ENCODE measurements at places on chromosomes 5 and 9.

DNA sequence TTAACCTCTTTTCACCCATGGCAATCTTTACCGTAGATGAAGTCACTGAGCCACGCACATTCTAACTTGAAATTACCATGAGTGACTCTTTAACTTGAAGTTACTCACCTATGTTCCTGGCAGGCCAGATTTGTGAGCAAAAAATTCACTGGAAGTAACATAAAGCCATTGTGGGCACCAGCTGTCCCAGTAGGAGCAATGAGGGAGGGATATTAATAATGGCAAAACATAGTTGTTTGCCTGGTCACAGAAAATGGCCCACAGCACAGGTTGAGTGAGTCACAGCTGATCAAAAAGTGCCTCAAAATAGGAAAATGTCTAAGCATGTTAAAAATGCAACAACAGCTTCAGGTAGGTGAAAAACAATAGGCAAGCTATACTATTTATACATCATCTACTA, 146.6 kb downstream of the EFNA5 start:
- no peak for DNase-seq

DNA sequence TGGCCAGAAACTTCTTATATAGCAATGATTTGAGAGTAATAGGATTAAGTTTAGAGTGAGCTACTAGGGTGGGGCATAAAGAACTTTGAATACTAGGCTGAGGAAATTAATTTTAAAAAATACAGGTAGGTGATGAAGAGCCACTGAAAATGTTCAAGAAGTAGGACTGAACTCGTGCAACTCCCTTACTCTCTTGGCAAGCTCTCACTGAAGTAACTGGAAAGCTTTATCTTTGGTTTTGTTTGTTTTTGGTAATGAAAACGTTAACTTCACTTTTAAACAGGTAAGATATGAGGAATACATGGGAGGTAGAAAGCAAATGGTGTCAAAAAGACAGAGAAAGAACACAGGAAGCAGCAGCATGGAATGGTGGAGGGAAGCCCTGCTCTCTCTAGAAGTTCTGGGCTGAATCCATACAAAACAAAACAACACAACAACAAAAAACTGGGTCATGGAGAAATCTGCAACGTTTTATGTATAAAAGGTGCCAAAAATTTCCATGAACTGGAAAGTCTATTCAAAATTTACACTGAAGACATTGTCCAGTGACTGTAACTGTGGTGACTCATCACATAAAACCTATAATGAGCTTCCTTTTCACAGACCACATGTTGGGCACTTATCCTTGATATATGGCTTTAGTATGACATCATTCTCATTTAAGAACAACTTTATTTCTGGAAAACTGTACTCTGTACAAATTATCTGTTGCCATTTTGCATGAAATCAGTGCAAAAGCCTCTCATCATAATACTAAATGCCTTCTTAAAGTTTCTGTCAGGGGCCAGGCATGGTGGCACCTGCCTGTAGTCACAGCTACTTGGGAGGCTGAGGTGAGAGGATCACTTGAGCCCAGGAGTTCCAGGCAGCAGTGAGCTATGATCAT, 91.2 kb upstream of the CHD1 start:
- DNase-seq, result no peak

DNA sequence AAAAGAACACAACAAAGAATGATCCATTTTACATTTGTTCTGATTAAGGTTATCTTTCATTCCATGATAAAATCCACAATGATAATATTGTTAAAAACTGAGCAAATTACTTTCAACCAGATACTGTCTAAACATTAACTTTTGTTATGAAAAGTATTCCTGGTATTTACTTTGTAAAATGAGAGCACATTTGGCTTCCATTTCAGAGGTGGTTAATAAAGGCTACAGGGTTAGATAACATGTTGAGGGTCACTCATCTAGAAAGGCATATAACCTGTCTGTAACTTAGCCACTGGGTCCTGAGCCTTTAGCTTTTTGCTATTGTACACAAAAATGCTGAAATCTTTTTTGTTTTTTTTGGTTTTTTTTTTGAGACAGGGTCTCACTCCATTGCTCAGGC, 99.3 kb downstream of the ANXA2R start:
- DNase-seq, result no peak

- no peak for DNase-seq
Observed at GRCh38 chr5:173534664-173535063, 81.8 kb downstream of the BOD1 start.

DNA sequence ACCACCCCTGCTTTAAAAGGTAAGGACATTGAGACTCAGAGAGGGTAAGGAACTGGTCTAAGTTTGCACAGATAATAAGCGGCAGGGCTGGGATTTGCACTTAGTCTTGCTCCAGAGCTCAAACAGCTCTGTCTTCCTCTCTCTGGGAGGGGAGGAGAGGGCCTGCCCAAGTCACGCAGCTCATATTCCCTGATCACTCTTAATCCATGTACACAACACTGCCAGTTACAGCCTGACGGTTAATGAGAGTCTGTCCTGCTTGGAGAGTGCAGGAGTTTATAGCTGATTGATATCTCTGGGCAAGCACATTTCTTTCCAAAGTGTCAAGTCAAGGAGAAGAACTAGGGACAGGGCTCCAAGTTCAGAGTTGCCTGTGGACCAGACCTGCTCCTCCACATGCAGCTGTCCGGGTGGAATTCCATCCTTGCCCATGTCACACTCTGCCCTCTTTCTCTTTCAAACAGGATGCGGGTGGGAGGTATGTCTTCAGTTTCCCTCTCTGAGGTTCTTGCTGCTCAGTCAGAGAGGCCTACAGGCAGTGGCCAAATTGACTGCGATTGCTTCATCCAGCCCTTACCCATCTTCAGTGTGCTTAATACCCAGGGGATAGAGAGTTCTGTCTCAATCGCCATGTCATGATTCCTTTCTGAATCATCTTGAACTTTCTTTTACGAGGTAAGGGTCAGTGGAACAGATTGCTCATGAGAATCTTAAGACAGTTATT, 54.5 kb downstream of the GALNT12 start:
- DNase-seq, result no peak

GRCh38 chr9:69223605-69224004, 49.5 kb downstream of the TJP2 start:
- peak; percentile 39 for DNase-seq

DNA sequence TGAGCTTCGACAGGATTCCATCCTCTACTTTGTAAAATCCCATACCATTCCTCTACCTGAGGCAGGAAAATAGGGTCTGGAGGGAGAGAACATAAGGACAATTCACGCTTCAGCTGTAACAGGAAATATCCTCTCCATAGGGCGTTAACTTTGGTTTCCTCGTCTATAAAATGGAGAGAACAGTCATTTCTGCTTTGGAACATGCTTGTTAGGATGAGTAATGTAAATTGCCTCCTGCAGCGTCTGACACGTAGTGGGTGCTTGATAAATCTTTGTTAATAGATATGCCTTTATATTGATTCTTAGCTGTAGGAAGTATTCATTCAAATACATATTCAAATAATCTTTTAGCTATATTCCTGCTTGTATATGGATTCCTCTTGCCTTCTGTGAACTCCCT, 711 bp upstream of the SUB1 start:
- no peak for DNase-seq

GRCh38 chr5:59130431-59130830, 547.6 kb downstream of the RAB3C start:
- DNase-seq, result no peak

DNA sequence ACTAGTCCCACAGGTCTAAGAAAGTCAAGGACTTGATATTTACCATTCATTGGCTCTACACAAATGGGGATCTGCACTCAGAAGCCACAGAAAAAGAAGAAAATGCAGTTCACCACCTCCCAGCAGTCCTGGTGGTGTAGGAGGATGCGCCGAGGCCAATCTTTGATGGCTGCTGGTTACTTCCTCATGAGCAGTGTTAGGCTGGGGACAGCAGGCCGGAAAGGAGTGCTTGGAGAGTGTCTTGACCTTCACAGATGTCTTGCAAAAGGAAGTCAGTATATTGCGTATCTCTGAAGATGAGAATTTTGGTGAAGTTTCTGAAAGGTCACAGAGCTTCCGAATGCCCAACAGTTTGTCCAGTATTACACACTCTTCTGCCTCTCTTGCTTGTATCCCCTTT, 597.0 kb downstream of the EBF1 start:
- no peak for DNase-seq

DNA sequence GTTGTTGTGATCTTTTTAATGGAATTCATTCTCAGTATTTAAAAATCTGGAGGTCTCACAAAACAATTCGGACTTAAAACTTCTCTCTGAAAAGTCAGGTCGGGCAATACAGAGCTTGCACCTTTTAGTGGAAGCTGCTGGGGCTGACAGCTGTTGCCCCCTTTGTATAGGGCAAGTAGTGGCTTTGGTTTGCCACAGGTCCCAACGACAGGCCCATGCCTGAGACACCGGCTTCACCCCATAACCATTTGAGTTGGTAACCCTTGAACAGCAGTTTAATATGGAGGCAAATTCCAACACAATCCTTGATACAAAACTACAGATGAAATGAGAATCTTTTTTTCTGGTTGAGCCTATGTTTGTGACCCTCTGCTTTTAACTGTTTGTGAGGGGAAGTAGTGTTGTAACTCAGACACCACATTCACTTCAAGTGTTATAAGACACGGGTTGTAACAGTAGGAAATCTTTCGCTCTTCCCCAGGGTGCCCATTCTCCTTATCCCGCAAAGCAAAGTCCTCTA, 752 bp upstream of the GLRX start:
- DNase-seq, result no peak

DNA sequence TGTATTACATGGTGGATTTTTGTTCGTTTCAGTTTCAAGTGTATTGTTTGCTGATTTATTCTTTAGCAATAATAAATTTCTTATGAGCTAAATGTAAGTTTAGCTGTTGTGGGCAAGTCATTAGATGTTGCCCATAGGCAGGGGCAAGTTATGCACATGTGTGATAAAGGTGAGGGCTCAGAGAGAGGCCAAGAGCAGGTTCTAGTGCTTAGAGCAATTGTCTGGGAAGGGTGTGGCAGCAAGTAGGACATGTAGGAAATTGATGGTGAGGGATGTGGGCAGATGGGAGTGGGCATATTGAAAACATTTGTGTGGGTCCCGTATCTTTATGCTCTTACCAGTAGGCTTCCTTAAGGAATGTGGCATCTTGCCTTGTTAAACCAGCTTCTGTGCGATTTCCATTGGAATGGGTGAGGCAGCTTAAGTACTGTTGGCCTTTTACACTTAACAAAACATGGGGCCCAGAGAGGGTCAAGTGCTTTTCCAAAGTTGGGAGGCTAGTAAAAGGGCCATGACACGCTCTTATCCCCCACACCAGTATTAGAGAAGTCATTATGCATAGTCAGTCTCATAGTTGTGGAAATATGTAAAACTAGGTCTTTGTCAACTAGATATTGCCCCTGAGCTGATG, 60.6 kb downstream of the KDM4C start:
- DNase-seq, result no peak

DNA sequence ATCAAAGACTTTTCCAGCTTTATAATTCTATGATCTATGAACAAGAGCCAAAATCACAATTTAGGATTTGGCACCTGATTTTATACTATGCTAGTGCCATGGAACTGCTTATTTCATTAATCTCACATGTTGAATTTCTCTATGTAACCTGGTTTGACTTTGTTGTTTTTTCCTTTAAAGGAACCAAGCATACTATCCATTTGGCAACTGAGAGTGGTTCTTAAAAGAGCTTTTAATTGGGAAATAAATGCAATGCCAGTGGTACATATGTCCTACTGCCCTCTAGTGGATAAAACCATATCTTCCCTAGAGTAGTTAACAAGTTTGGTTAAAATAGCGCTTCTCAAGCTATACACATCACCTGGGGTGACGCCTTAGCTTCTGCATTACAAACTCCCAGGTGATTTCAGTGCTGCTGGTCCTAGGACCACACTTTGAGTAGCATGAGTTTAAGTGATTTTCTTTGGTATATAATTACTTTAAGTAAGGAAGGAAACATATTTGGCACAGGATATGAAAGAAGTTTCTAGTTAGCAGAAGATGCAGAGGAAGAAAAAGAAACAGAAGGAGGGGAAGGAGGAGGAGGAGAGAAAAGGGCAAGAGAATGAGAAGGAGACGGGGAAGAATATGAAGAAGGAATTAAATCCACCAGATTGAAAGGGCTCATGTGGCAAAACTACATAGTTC, 56.8 kb downstream of the FGF10 start:
- DNase-seq, result peak; percentile 47

DNA sequence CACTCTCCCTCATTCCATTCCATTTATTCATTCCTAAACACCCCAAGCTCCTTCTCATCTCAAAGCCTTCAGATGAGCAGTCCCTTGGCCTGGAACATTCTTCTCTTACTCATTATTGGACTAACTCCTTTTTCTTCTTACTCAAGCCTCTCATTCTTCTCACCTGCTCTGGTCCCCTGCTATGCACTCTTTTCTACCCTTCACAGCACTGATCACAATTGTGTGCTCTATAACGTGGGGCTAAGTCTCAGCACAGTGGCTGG, 212.4 kb downstream of the MAPKAP1 start:
- no peak for DNase-seq

- no peak for DNase-seq
Observed at GRCh38 chr9:76552751-76553455, 93.9 kb downstream of the GCNT1 start.

GRCh38 chr9:110069326-110070248, 138.4 kb downstream of the C9orf152 start:
- DNase-seq, result no peak

DNA sequence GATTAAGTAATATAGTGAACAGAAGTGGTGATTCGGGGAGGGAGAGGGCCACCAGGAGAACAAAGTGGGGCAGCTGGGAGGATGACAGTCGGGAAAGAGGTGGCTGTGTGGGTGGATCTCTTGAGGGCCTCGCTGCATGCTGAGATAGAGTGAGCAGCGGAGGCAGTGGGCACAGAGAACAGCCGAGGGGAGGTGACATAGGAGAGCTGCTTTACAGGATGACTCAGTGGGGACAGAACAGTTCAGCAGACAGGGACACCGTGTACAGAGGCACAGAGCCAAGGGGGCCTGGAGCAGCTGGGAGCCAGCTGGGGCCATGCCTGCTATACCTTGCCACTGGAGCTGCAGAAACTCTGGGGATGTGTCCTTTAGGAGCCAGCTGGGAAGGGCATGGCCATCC, 273.9 kb downstream of the GADD45G start:
- peak; percentile 78 for DNase-seq

Measured in COR-L47 (cell line).